ENCODE measurements at places on chromosomes 13 and 19.
A peak's percentile ranks its signal among the peaks of the same experiment; 100 is the strongest.

- DNase-seq, result peak; percentile 38
Measured at GRCh38 chr19:13026462-13027370, 31.4 kb downstream of the NFIX start.

GRCh38 chr13:92317066-92317465 is 909.5 kb upstream of the GPC6 start:
- DNase-seq, result no peak

DNA sequence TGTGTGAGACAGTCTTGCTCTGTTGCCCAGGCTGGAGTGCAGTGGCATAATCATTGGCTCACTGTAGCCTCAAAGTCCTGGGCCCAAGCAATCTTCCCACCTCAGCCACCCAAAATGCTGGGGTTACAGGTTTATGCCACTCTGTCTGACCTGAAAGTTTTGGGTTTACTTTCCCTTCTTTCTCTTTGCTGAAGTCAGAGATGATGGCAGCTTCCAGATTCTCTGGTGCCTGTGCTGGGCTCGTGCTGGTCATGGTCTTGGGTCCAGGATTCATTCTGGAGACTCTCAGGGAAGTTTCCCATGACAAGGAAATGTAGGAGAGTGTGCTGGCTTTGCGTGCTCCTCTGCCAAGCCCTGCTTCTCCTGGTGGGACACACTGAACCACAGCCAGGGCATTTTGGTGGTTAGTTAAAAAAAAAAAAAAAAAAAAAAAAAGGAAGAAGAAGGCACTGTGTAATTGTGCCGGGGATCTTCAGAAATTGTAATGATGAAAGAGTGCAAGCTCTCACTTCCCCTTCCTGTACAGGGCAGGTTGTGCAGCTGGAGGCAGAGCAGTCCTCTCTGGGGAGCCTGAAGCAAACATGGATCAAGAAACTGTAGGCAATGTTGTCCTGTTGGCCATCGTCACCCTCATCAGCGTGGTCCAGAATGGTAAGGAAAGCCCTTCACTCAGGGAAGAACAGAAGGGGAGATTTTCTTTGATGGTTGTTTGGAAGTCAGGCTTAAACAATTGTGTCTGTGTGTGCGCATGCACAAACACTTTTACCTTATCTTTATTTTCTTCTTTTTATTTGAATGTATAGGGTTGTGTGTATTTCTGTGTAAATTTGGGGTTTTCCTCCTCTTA is at the start of gene ALOX5AP:
TSS of gene ALOX5AP (plus strand) at position 519 of the 847 bp plus-strand sequence. CDS start at position 582, 63 bp downstream.
- DNase-seq, result no peak

DNA sequence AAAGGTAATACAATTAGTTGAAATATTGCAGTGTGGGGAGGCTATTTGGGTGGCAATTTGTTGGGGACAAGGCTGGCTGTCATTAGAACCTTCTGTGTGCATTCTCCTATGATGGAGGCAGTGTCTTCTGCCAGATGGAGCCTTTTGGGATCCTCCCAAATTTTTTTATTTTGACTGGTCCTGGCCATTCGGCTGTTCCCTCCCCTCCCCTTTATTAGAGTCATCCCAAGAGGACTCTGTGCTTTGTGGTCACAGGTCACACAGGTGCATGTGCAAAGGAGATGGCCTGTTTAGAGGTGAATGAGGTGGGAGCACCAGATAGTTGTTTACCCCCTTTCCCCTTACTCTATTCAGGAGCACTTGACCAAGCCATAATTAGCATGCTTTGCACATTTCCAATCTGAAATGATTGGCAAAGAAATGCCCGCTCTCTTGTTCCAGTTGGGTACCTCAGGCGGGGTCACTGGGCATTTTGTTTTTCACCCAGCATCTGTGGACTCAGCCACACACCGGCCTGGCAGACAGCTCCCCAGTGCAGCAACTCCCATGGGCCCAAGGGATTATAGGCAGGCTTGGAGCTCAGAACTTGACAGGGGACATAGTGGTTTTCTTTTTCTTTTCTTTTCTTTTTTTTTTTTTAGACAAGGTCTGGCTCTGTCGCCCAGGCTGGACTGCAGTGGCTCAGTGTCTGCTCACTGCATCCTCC is 19.8 kb downstream of the GATAD2A start:
- no peak for DNase-seq

DNA sequence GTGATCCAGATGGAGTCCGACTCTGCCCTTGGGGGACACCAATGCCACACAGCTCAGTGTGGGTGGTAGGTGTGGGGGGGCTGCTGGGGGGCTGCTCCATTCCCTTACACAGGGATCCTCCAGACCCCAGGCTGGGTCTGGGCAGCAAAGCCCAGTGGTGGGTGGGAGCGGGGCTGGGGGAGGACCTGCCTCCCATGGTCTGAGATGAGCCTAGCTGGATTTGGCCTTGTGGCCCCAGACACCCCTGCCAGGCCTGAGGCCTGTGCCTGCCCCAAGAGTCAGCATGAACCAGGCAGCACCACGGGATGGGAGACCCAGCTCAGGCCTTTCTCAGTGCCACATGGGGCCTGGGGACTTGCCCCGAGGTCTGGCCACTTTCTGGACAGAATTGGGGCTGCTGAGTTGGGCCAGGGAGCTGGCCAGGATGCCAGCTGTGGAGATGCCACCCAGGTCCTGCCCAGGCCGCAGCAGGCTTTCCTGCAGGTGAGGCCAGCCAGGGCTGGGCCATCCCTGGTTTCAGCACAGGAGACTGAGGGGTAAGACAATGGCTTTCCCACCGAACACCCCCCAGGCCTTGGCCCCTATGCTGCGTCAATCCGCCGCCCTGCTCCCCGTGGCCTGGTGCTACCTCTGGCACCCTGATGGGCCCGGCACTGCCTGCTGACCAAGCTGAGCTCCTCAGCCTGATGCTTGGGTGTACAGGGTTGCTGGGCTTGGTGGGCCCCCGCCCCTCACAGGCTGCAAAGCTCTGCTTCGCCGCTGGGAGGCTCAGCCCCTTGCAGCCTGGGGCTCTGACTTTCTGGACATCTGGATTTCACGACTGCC is 24.2 kb downstream of the CEBPG start:
- DNase-seq, result no peak

- DNase-seq, result no peak
Measured at GRCh38 chr19:1854039-1854541, 5.8 kb upstream of the REXO1 start.

GRCh38 chr13:55062662-55063061 is 2034.0 kb downstream of the OLFM4 start:
- DNase-seq, result no peak

DNA sequence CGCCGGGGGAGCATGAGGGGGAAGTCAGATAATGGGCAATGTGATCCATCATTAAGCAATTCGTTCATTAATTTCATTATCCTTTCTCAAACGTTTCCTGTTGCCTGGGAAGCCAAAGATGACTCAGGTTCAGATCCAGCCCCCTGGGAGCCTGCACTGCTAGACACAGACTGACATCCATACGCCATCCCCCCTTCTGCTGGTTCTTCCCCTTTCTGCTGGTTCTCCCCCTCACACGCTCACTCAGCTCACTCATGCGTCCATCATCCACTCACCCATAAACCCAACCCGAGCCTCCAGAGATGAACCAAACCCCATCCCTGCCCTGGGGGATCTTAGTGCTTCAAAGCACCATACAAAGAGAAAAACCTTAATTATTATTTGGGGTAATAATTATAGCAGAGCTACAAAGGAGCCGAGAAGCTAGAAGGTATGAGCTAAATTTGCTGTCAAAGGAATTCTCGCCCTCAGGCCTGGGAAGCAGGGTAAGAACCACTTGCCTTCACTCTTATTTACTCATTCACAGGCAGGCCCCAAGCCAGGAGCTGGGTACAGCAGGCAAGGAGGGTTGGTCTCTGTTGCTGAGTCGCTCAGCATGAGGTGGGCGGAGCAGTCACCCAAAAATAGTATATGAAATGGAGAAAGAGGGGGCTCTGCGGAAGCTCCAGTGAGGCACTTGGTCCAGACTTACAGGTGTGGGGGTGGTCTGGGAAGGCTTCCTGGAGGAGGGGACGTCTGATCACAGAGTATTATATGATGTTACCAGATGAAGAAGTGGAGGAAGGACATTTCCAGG is 7.0 kb upstream of the ZNF444 start:
- DNase-seq, result no peak

- no peak for DNase-seq
Measured at GRCh38 chr13:40221460-40222201, 444.8 kb downstream of the FOXO1 start.

GRCh38 chr19:5512715-5513114 is 55.0 kb downstream of the TINCR start:
- no peak for DNase-seq

- DNase-seq, result no peak
Measured at GRCh38 chr19:4152241-4152998, 1.0 kb upstream of the CREB3L3 start.

- no peak for DNase-seq
Measured at GRCh38 chr13:100139817-100140216, 50.9 kb downstream of the PCCA start.

DNA sequence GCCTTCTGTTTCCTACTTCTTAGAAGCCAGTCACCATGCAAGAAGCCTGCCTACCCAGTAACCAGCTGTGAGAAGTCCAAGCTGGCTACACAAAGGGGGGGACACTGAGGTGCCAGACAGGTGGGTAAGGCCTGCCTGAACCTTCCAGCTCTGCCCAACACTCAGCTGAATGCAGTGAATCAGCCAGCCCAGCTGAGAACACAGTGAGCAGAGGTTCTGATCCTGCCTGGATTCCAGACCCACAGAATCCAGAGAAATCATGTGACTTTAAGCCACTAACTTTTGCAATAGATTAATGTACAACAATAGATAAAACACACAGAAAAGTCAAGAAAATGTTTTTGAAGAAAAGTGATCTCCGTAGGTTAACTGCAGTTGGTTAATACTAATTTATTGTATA is 151.7 kb downstream of the EFNB2 start:
- no peak for DNase-seq

GRCh38 chr13:79543883-79544282 is 62.9 kb downstream of the NDFIP2 start:
- no peak for DNase-seq

DNA sequence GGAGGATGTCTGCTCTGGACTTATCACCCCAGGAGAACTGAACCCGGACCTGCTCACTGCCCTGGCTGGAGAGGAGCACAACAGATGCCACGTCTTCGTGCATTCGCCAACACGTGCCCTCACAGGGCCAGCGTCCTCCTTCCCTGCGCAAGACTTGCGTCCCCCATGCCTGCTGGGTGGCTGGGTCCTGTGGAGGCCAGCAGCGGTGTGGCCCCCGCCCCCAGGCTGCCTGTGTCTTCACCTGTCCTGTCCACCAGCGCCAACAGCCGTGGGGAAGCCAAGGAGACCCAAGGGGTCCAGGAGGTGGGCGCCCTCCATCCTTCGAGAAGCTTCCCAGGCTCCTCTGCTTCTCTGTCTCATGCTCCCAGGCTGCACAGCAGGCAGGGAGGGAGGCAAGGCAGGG is 3.4 kb upstream of the TEKTIP1 start:
- DNase-seq, result no peak

- no peak for DNase-seq
Measured at GRCh38 chr13:40460116-40460515, 206.3 kb downstream of the FOXO1 start.

- no peak for DNase-seq
Measured at GRCh38 chr13:48078251-48078656, 16.6 kb downstream of the MED4 start.

DNA sequence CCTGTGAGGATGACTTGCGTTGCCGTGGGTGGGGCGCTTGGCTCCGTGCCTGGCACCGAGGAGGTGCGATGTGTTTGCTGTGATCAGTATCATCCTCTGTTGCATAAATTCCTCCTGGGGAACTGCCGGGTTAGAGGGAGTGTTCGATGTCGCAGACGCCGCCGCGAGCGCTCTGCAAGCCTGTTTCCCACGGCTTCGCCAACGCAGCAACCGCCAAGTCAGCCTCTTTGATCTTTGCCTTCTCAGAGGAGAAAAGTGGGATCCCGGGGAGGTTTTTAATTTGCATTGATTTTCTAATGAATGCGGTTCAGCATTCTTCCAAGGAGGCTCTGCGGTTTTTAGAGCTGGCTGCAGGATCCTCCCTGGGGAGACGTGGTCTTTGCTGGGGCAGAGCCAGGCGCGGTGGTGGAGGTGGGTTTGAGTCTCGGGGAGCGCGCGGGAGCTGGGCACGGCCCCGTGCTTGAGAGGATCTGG is 7.6 kb downstream of the GPR32 start:
- DNase-seq, result no peak

DNA sequence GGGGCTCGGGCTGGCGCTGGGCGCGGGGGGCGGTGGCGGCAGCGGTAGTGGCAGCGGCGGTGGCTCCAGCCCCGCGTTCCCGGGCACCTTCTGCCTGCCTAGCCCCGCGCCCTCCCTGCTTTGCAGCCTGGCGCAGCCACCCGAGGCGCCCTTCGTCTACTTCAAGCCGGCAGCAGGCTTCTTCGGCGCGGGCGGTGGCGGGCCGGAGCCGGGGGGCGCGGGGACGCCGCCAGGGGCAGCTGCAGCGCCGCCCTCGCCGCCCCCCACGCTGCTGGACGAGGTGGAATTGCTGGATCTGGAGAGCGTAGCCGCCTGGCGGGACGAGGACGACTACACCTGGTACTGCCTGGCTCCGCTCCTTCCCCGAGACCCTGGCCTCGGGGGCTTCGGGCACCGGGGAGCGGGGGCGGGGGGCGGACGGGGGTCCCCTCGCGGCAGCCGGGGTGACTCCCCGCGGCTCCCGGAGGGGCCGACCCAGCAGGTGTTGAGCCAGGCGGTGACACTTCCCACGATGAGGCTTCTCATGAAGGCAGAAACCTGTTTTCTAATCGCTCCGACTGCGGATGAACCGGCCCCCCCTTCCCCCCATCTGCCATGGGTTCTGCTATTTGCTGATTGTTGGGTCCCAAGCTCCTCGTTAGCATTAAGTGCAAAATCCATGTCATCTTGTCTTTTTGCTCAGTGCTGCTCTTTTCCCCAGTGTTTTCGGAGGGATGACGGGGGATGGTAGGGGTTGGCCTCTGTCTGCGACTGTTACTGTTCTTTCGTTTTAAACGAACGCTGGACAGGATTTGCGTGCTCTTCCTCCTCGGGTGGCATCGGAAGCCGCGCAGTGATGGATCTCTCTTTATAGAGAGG is 943 bp downstream of the SLAIN1 start:
- peak; percentile 68 for DNase-seq

DNA sequence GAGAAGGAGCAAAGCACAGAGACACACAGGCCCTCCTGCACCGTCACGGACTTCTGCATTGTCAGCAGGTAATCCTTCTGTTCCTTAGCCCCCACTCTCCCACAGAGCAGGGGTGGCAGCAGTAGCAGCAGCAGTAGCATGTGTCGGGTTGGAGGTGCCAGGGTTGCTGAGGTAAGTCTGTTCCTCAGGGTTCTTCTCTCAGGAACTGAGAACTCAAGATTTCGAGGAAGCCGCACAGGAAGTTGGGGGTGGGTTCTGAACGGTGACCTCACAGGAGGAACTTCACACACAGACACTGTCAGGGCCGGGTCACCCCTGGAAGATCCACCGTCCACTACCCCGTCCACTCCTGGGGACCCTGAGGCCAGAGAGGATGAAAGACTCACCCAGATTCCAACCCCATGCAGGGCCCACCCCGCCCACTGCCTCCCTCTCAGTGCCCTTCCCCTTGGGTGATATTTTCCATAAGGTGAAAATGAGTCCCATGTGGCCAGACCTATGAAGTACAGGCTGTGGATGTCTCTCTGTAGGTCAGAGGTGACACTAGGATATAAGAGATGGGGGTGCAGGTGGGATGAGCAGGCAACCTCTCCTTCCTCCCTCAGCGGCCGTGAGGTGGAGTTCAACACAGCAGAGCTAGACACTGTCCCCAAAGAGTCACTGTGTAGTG is at the start of gene SIGLEC12:
TSS of gene SIGLEC12 (minus strand) at position 207 of the 670 bp plus-strand sequence. CDS start at position 140, 67 bp downstream.
- DNase-seq, result peak; percentile 31
